ENCODE measurements at places on chromosomes 5 and 9.

DNA sequence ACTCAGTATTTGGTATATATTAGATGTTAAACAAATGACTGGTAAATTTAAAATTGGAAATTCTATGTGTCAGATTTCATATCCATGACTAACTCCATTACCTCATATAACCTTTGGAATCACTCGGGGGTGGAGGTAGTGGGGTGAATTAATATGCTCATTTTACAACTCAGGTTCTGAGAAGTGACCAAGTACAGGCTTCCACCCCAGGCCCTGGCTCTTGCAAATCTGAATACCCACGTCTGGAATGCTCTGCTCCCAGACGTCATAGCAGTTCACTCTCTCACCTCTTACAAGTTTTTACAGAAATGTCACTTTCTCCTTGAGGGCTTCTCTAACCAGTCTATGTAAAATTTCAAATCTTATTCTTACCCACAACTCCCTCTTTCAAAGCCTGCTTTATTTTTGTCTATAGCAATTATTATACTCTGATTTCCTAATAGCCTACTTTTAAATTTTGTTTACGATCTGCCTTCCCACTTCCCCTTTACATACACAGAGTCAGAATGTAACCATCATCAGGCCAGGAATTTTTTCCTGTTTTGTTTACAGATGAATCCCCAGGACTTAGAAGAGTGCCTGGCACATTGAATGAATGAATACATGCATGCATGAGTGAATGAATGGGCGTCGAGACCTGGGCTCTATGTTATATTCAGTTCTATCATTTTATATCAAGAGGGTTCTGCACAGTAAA lies 134.1 kb upstream of the IFNE start:
- no peak for DNase-seq

GRCh38 chr9:101605547-101605946 lies 10.8 kb upstream of the PPP3R2 start:
- no peak for DNase-seq

GRCh38 chr9:88477300-88477751 lies 57.7 kb upstream of the NXNL2 start:
- no peak for DNase-seq

- DNase-seq = no peak
These were observed 24.3 kb upstream of the KCNIP1 start for GRCh38 chr5:170479484-170479883.

DNA sequence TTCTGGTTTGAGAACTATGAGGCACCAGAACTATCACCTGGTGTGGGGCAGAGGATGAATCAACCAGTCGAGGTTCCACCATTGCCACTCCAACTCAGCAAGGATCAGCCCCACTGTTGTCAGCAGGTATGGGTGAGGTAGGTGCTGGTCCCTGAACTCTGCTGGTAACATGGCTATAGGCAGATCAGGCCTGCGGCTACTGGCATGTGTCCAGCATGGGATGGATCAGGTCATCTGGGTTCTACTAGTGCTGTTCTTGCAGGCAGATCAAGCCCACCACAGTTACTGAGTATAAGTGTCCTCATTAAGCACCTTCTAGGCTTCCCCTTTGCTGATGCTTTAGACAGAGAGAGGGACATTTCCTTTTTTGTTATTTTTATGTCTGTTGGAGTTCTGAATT lies 71.7 kb downstream of the GABRA6 start:
- no peak for DNase-seq

GRCh38 chr5:171388816-171389168 lies 1.1 kb downstream of the NPM1 start:
- DNase-seq = no peak

- no peak for DNase-seq
These were observed 109.3 kb downstream of the BOD1 start for GRCh38 chr5:173507171-173507570.

GRCh38 chr9:133141833-133142595 lies 21.0 kb upstream of the RALGDS start:
- DNase-seq = no peak

DNA sequence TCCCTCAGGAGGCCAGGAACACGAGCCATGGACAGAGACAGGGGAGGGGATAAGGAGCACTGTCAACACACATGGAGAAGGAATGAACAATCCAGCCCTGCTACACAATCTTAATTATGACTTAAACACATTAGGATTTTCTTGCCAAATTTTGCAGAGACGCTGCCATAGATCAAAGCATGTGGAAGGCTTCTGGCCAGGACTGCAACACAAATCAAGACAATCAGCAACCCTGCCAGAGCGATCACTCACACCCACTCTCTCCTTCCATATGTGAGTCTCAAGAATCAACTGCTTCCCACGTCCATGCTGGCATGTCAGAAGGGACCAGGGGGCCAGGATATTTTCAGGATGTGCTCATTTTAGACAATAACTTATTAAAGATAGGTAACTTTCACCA lies 85.6 kb downstream of the ROR2 start:
- no peak for DNase-seq

GRCh38 chr5:41112486-41113455 lies 41.6 kb upstream of the MROH2B start:
- DNase-seq = no peak

GRCh38 chr5:61609840-61610677 lies 278.0 kb downstream of the ZSWIM6 start:
- no peak for DNase-seq

DNA sequence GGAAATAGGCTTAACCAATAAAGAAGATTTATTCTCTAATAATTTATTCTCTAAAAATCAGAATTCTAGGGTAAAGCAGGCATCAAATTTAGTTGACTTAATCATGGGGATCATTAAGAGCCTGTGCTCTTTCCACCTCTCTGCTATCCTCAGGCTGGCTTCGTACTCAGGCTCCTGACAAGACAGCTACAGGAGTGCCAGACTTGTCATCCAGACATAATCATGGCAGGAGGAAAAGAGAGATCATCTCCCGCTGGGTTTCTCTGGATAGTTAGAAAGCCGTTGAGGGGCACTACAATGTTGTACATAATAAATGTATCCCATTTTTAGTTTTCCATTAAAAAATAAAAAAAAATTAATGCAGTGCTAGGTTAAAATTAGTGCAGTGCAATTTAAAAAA lies 171.9 kb downstream of the SEC61B start:
- DNase-seq = no peak

- DNase-seq = no peak
These were observed 370.7 kb downstream of the ZSWIM6 start for GRCh38 chr5:61702784-61703183.

DNA sequence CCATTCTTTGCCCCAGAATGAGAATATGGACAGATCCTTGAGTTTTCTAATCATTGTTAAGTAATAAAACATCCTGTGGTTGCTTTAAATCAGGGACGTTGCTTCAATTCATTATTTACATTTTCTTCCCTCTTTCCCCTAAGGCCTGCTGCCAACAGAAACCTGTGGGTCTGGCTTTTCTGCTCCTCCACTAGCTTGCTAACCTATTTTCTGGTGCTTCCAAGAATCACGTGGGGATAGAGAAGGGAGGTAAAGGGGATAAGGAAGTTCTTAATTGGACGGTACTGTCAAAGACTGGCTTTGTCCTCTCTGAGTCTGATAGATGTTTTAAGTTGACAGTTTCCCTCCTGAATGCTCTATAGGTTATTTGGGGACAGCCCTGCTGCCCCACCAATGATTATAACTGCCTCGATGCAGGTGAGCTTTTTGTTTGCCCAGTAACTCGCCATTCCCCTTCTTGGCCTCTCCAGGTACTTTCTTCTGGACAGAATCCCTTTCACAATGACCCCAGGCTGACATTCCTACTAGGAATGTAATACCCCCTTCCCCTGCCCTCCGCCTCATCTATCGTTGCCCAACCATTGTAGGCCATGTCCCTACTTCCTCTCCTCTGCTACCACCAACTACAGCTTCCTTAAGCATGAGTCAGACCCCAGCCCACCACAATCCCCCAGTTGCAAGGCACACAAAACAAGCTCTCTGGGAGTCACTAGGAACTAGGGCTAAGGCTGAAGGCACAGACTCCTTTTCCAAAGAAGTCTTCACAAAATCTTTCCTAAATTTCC lies 19.9 kb upstream of the CPEB4 start:
- no peak for DNase-seq

DNA sequence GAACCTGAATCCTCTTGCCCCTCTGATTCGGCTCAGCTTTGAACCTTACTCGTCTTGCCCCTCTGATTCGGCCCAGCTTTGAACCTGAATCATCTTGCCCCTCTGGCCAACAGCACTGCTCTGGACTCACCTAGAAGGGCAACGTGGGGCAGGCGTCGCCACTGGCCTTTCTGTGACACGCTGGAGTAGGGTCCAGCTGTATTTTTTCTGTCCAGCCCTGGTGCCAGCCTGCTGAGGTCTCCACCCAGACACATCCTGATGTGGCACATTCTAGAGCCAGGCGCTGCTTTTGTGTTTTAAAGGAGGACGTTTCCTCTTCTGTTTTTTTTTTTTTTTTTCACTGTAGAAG lies 15.2 kb upstream of the CPEB4 start:
- no peak for DNase-seq

DNA sequence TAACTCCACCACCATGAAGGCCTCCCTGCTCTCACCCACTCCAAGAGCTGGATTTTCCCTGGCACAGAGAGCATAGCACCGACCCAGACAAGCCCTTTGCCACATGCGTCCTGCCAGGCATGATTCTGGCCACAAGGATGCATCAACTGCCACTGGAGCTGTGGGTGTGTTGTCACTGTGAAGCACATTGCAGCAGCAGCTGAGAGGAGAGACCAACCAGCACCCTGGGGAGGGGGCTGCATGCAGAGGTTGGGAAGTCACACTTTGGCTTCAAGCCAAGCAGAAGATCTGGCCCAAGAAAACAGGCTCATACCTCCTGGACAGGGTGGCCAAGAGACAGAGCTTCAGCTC lies 22.6 kb upstream of the PTGES start:
- DNase-seq = no peak

DNA sequence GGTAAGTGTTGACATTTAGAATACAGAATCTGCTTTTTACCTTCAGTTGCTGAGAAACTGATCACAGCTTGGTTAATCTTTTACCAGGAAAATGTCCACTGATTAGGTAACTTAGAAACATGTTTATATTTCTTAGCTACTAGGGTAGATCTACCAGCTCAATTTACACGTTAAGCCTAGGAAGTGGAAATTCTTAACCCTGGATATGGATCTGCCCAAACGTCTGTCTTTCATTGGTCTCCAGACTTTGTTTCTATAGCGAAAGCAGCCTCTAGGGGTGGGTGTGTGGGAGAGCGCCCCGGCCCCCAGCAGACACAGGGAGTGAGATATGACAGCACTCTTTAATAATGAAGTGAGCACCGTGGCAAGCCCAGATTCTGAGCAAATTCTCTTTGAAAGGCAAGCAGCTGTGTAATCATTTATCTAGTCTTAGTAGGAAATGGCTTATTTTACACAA lies 141.6 kb upstream of the ZNF608 start:
- DNase-seq = no peak

GRCh38 chr9:4569101-4569500 lies 78.8 kb downstream of the SLC1A1 start:
- no peak for DNase-seq

DNA sequence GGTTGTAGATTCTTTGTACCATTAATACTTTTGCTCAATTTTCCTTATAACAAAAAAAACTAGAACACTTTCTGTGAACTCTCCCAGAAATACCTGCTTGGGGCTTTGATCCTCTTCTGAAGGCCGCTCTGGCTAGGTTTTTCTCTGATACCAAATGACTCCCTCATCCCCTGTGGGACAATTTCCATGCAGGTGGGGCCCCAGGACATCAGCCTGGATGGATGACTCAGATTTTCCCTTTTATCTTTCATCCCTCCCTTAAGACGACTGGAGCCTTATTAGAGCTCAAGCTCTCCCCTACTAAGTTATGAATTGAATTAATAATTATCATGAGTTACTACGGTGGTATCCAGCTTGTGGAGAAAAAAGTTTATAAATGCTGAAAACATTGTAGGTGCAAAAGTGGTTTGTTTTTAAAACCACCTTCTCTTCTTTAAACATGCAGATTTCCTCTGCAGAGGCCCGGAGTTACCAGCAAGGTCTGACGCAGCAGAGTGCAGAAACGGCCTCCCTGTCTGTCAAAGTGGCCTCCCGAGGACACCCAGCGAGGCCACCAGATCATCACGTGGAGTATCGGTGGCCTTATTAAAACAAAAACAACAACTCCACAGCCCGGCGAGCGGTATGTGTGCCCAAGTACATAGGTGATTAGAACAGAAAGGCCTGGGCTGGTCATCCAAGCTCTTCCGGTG lies 50.8 kb upstream of the IRX4 start:
- no peak for DNase-seq

- DNase-seq = no peak
These were observed 6.0 kb downstream of the SHROOM1 start for GRCh38 chr5:132824426-132824825.
